Stimulated activated CD8-positive, alpha-beta memory T cell treated with anti-CD3 and anti-CD28 coated beads, Interleukin-2, amount 100 ng/mL, for 1 hour (primary cell): ENCODE measurements at places on chromosomes 13 and 19.

GRCh38 chr19:14475251-14476073, at the start of gene PTGER1:
Gene PTGER1, minus strand, starts transcription at chr19:14475354. Its CDS starts 1,034 bp downstream, at chr19:14474320.
- no peak for DNase-seq

DNA sequence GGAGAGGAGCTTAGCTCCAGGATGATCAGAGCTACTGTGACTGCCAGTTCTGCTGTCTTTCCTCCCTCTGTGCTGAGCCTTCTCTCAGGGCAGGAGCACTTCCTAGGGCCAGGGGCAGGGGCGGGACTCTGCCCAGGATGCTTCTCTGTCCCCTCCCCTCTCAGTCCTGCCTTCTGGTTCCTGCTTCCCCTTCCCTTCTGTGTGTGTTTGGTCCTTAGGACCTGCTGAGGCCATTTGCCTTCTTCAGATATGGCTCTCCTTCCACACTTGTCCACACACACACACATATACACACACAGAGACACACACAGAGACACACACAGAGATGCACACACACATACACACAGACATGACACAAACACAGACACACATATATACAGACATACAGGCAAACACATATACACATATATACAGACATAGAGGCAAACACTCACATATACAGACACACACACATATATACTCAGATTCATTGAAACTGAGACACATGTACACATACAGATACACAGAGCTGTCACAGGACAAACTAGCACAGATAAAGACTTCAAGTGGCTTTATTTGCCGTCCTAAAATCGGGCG, 22.0 kb upstream of the CD177 start:
- no peak for DNase-seq

GRCh38 chr13:103099722-103100293, 33.6 kb upstream of the SLC10A2 start:
- DNase-seq, result no peak

DNA sequence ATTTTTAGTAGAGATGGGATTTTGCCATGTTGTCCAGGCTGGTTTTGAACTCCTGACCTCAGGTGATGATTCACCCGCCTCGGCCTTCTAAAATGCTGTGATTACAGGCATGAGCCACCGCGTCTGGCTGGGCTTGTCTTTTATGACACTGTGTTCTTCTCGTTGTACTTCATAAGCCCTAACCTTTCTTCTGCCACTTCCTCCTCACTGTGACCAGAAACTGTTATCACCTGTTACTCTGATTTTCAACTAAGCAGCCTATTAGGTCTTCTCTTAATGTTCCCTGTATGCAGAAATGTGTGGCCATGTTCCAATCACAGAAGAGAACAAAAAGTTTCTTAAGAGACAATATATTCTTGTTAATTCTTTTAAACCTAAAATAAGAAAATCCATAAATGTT, 16.4 kb downstream of the ZNF790 start:
- DNase-seq, result no peak
